NCI-H1048 (cell line): ENCODE measurements at places on chromosomes 16 and 17.

DNA sequence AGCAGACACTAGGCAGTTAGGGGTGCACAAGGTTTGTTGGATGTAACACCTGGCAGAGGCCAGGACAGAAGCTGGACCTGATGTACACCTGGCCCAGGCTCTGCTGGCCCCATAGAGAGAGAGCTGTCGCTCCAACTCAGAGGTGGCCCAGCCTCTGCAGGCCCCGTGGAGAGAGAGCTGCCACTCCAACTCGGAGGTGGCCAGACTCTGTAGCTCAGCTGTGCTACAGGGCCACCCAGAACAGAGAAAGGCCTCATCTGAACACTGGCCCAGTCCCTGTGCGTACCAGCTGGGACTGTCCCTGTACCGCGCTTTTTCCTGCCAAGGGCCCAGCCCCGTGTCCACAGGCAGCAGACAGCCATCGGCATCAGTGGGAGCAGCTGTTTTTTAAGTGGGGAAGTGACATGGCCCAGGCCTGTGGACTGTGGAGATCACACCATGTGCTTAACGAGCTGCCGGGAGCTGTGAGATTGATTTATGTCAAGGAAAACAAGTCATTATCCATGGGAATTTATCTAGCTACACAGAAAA is 176.4 kb upstream of the CHMP6 start:
- DNase-seq = no peak

- no peak for DNase-seq
Observed at GRCh38 chr17:64277831-64278562, 14.9 kb upstream of the TEX2 start.

DNA sequence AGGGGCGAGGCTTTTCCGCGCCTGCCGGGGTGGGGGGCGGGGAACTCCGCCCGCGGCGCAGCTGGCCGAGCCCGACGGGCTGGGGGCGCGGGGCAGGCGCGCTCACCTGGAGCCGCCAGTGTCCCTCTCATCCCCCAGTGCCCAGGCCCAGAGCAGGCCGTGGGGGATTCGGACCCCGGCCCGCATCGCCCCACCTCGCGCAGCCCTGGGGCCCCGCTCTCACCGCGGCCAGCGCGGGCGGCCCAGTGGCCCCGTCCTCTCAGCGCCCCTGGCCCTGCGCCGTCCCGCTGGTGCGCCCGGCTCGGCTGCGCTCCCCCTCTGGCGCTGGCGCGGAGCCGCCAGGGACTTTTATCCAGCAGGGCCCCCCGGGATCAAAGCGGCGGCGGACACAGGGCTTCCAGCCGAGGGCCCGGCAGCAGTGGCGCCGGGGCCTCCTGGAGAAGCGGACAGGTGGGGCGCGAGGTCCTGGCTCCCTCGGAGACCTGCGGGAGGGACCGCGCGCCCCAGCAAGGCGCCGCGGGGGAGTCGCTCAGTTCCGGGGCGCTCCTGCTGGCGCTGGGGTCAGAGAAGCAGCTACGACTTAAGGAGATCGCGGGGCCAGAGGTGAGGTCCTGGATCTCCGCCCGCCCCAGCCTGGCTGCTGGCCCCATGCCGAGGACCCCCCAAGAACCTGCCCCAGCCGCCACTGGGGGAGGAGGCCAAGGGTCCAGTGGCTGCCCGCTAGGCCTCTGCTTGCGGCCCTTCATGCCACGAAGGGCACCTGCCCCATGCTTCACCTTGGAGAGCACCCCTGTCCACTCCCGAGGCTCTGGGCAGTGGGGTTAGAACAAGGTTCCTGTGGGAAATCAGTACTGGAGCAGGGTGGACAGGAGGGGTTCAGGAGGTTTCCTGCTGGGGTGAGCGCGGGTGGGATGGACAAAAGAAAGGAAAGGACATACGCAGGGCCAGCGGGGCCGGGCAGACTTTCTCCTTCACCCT is 823 bp upstream of the NOTUM start:
- DNase-seq = no peak

DNA sequence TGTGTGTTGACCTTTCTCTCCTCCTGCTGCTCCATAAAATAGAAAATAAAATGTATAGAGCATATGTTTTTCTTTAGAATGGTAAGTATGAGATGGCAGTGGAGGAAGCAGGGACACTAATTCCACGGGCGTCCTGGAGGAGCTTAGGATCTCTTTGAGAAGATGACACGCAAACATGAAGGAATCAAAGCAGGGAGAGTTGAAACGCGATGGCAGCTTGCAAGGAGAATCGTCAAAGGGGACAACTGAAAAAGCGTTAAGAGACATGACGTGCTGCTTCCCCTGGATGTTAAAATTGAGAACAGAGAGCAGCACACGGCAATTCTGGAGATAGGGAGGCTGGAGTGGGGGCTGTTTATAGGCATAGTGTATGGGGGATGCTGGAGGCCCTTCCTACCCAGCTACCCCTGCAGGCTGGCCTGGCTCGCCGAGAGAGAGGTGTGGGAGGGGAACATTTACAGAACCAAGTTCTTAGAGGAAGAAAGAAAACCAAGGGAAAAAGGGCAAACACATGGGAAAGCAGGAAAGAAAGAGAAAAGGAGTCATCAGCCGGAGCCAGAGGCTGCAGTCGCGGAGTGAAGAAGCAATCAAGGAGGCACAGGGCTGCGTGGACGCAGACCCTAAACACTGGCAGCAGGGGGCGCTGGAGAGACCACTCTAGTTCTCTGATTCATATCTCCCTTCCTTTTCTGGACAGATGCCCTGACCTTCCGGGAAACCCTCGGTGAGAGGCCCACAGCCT is 55.8 kb downstream of the MYH13 start:
- DNase-seq = no peak

DNA sequence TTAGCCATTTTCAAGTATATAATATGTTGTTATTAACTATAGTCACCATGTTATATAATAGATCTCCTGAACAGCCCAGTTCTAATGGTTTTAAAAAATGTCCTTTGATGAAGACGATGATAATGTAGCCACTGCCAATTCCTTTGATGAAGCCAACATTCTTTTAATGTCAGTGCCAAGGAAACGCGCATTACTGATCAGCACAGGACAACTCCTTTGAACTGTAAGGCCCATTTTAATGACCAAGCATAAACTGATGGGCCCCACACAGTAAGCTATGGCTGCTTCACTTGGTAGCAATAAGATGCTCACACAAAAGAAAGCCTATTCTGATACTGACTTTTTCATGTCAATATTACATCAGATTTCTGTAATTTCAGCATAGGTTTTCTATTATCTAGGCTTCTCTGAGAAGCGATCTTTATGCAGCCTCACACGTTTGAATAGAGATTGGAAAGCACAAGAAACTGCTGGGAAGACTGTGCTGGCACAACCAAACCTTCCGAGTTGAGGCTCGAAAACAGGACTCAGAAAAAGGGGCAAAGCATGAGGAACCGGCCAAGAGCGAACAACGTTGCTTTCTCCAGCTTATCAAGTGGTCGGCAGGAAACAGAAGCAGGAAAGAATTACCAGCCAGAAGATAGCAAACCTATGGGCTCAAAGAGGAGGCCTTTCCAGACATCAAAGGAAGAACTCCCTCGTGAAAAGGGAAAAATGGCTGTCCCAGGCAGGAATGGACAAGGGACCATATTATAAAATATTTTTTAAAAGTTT is 19.4 kb downstream of the ERN1 start:
- no peak for DNase-seq

- no peak for DNase-seq
Observed at GRCh38 chr17:77322514-77323412, 182.0 kb downstream of the SEC14L1 start.

- DNase-seq = no peak
Observed at GRCh38 chr16:3793161-3793576, 75.8 kb upstream of the TRAP1 start.
